M059J (cell line): ENCODE measurements at places on chromosomes 12 and 14. TPM values are rescaled to one million over a fixed set of nuclear protein-coding genes. Genes with fewer than 3 reads are reported as not detected.

Gene CMTM5
- total RNA-seq = not detected in 2 replicates

Gene VDR
- 5.1 and 9.3 TPM in 2 replicates for total RNA-seq

- no peak for DNase-seq
These were observed 24.2 kb downstream of the GOLGA3 start for GRCh38 chr12:132804426-132804861.

Gene DAO
- total RNA-seq = not detected in 2 replicates

GRCh38 chr12:128091101-128091720 is 175.8 kb upstream of the TMEM132C start:
- no peak for DNase-seq

Gene CCDC197
- total RNA-seq = not detected in 2 replicates

DNA sequence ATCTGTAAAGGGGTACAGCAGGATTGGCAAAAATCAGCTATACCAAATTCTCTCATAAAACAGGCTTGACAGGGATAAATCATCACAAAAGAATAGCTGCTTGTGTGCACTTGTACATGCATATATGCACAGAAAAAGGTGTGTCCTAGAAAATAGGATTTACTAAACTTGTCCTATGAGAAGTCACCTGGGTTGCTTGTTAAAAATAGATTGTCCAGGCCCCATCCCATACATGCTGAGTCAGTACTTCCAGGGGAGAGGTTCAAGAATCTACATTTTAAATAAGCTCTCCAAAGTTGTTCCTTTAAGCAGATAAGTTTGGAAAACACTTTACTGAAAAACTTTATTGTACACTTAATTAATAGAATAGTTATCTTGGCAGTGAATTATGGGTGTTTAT is 123.1 kb downstream of the ANO6 start:
- no peak for DNase-seq

GRCh38 chr12:59068436-59068835 is 148.1 kb upstream of the LRIG3 start:
- DNase-seq = no peak

GRCh38 chr14:23173031-23173430 is 10.4 kb downstream of the SLC7A8 start:
- no peak for DNase-seq

DNA sequence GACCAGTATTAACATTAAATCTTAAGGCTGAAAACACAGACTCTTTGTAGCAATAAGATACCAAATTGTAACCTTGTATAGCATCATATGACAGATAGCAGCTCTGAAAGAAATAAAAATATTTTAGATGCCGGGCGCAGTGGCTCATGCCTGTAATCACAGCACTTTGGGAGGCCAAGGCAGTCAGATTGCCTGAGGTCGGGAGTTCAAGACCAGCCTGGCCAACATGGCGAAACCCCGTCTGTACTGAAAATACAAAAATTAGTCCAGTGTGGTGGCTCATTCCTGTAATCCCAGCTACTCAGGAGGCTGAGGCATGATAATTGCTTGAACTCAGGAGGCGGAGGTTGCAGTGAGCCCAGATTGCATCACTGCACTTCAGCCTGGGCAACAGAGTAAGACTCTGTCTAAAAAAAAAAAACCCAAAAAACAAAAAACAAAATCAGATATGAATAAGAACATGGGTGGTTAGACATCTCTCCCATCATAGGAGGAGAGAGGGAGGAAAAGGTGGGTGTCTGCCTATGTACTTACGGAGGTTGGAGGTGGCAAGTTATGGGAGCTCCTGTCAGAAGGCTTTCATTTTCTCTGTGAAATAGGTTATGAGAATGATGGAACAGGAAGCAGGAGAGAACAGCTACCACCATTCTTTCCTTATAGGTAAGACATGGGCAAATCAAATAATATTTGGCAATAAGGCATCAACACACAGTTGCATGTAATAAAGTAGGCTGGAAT is 7.6 kb upstream of the HEBP1 start:
- DNase-seq = no peak

- peak; percentile 16 for DNase-seq
These were observed 65.9 kb upstream of the WSCD2 start for GRCh38 chr12:108063192-108063591.

Gene PTPN6
- total RNA-seq = 0.39 and 0.98 TPM in 2 replicates

- DNase-seq = no peak
These were observed 30.5 kb upstream of the SPTLC2 start for GRCh38 chr14:77646907-77647306.

- no peak for DNase-seq
These were observed 25.9 kb upstream of the KCNA5 start for GRCh38 chr12:5017638-5018348.

GRCh38 chr12:6323340-6323994 is 13.0 kb downstream of the PLEKHG6 start:
- peak; percentile 95 for DNase-seq

DNA sequence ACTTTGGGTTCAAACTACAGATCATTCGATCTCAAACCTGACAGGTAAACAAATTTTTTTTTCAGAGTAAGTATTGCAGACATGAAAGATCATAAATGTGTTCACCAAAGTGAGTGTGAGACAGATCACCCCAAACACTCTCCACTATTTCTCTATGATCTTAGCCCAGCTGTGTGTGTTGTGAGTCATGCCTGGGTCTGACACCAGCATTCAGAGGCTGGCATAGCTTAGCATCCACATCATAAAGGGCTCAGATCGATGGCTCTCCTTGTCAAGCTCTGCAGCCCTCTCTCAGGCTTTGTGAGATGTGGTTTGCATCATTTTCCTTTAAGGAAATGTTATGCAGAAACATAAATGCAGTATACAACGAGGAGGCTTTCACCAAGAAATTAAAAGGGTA is 164.9 kb downstream of the ETV6 start:
- DNase-seq = peak; percentile 72

Gene PRKD1
- total RNA-seq = 5.8 TPM in 2 replicates

DNA sequence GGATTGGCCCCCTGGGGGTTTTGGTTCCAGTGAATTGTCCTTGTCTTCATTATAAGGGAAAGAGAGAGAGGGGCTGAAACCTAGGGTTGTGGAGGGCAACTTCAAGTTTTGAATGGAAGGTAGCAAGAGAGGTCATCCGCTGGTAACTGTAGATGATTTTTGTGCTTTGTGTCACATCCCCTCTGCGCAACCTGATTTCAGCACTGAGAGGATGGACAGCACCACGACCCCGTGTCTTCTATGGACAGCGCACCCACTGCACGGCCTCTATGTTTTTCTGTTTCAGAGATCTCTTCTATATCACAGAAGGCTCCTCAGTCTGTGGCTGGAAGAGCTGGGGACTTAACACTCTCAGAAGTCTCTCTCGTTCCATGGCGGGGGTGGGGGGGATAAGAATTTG is 127.0 kb upstream of the RPH3A start:
- peak; percentile 7 for DNase-seq

GRCh38 chr12:80445083-80445793 is 1.2 kb downstream of the PTPRQ start:
- no peak for DNase-seq

Gene CCDC196
- total RNA-seq = not detected in 2 replicates

DNA sequence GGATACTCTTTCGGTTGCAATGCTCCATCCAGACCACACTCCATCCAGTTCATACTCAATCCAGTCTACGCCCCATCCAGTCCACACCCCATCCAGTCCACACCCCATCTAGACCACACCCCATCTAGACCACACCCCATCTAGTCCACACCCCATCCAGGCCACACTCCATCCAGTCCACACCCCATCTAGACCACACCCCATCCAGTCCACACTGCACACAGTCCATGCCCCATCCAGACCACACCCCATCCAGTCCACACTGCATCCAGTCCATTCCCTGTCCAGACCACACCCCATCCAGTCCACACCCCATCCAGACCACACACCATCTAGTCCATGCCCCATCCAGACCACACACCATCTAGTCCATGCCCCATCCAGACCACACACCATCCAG is 116.0 kb upstream of the RTL1 start:
- DNase-seq = no peak

GRCh38 chr12:24600996-24601395 is 347.9 kb downstream of the BCAT1 start:
- peak; percentile 91 for DNase-seq

Gene PRH2
- not detected in 2 replicates for total RNA-seq

DNA sequence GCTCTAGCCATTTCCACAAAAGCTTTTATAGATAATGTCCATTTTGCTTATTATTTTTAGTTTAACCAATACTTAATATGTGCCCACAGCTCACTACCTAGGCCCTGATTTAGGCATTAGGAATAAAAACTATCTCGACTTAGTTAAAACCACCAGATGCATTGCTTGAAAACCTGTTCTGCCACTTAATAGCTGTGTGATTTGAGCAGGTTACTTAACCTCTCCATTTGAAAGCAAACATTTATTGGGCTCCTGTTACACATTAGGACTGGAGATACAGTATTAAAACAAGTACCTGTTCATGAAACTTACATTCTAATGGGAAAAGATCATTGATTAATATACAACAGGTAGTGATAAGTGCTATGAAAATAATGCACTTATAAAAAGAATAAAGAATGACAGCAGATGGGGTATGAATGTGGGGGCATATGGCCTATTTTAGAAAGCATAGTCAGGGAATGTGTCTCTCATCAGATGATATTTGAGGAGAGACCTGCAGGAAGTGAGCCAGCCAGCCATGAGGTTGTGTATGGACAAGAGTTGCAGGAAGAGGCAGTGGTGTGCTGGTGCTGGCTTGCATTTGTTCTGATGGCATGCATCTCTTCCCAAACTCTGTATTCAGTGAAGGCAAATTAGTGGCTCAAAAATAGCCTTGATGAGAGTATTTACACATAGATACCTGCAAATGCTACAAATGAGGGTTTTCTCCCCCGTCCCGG is 34.3 kb downstream of the NOPCHAP1 start:
- DNase-seq = no peak

Gene CCDC177
- not detected in 2 replicates for total RNA-seq

DNA sequence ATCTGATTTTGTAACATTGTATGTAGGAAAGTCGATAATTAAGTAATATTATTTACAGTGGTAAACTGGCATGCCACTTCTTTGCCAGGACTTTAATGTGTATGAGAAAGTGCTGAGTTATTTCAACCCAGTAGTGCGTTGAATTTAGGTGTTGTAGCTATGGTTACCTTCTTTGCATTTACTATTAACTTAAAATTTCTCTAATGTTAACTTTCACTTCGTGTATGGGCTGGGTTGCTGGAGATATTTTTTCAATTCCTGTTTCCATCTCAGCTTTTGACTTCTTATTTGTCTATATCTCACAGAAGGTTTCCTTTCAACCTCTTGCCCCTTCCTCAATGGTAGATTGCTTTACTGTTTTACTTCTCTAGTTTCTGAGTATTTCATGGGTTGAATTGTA is 1345.6 kb downstream of the FSCB start:
- DNase-seq = no peak

Gene TSPAN9
- 15.3 and 17.1 TPM in 2 replicates for total RNA-seq

GRCh38 chr14:31703056-31703455 is 141.9 kb downstream of the NUBPL start:
- DNase-seq = no peak
